Muscle of arm (tissue), 14 donors: ENCODE measurements at places on chromosomes 11 and 22. TPM values are rescaled to one million over a fixed set of nuclear protein-coding genes. Genes with fewer than 3 reads are reported as not detected.
A peak's percentile ranks its signal among the peaks of the same experiment; 100 is the strongest.

DNA sequence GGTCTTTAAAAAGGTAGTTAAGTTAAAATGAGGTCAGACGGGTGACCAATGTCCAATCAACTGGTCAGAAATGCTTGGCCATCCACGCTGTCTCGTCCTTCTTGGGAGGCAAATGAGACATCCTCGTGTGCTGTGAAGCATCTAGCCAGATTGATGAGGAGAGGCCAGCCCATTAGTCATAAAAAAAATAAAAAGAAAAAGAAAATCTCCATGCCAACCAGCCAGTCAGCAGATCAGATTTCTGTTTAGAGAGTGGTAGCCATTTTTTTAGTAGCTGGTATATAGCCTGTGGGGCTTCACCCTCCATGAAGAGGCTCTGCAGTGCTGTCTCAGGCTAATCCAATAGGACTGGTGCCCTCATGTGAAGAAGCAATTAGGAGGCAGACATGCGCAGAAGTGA, 343.1 kb upstream of the SYN3 start:
- no peak for DNase-seq

- DNase-seq: no peak
Measured at GRCh38 chr11:11806074-11806473, 35.7 kb upstream of the USP47 start.

DNA sequence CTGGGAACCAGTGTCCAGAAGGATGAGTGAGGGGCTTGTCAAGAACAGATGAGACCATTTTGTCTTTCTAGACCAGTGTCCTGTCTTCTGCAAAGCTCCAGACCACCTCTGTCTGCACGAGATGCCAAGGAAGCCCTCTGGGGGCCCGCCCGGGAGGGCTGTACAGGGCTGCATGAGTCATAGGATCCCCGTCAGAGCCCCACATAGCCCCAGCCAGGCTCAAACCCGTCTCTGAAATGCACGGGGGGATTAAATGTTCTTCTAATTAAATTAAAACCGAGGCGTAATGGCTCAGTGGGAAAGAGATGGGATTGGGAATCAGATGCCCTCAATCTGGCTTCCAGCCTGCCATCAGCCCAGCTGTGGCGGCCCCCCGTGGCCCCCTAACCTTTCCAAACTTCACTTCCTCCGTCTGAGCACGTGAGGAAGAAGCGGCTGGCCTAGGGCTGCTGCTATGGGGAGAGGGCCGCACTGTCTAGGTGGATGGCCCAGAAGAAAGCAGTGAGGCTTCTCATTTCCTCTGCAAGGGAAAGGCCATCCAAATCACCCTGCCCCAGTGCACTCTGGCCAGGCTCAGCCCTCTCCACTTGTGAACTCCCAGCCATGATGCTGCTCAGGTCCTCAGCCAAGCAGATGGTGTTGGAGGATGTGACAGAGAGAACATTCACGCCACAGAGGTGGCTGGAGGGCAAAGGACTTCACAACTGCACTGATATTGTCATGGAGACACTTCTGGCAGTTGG, 32.8 kb downstream of the KCNQ1OT1 start:
- no peak for DNase-seq

- no peak for DNase-seq
Measured at GRCh38 chr11:7520981-7521487, 7.2 kb downstream of the PPFIBP2 start.

DNA sequence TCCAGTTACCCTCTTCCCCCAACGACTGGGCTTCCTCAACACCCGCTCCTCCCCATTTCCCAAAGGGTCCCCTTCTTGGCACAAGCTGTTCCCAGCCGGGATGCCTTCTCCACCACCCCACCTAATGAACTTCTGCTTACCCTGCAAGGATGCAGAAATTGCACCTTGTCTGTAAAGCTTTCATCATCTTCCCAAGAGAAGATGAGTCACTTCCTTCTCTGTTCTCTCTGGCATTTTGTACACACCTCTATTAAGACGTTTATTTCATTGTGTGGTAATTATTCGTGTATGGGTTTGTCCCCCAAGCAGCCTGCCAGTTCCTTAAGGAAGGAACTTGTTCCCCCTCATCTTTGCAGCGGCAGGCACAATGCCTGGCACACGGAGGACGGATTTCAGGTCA, 351.1 kb downstream of the CADM1 start:
- DNase-seq: no peak

- DNase-seq: no peak
Measured at GRCh38 chr11:114183044-114183511, 113.1 kb upstream of the NNMT start.

GRCh38 chr11:121515335-121515671, 62.5 kb upstream of the SORL1-AS1 start:
- DNase-seq: no peak

- DNase-seq: no peak
Measured at GRCh38 chr11:101104716-101105115, 24.9 kb downstream of the PGR start.

DNA sequence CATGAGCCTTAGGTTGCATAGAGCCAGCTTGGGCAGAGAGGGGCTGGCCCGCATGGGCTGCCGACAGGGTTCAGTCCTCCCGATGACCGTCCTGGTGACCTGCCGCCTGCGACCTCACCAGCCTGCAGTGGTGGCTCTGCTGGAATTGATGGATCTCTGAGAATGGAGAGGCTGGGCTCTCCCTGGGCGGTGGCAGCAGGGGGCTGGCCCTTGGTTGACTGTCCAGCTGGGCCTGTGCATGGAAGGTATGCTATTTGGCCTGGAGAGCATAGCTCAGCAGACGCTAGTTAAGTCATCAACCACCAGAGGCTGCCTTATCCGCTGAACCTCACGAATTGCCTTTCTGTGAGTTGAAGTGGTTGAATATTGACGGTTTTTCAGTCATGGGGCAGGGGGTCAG, 19.7 kb downstream of the GRAMD4 start:
- DNase-seq: no peak

GRCh38 chr22:45831394-45831793, 145.6 kb downstream of the WNT7B start:
- DNase-seq: no peak

DNA sequence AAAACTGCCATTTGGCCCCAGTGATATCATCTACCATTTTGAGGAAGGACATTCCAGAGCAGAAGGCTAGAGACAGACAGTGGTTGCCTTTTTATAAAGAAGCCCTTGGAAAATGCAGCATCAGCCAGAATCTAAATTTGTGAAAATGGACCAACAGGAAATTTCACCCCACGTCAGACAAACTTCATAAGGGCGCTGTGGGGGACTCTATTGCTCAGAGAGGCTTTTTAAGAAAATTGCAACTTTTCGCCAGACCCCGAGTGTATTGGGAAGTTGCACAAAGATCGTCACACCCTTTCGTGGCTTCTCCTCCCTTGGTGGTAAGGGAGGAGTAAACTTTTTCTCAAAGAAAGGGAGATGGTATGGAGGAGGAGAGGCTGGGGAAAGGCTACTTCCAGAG, 12.3 kb upstream of the ALX4 start:
- DNase-seq: no peak

GRCh38 chr11:134561331-134561720, 149.3 kb upstream of the B3GAT1 start:
- no peak for DNase-seq

GRCh38 chr11:27926486-27926885, 181.5 kb downstream of the KIF18A start:
- DNase-seq: no peak

DNA sequence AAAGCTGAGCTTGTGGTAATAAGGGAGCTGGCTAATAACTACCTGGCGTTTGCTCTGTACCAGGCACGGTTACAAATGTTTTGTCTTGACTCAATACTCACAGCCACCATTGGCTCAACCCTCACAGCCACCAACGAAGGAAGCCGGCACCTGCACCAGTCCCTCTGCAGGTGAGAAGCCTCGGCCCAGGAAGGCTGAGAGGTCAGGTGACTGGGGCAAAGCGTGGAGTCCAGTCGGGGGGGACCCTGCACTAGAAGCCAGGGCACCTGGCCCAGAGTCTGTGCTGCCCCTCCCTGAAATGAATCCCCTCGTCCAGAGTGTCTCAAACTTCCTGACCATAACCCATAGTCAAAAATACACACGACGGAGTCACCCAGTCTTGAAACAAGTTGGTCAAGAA, 90.1 kb downstream of the PHF21B start:
- no peak for DNase-seq

DNA sequence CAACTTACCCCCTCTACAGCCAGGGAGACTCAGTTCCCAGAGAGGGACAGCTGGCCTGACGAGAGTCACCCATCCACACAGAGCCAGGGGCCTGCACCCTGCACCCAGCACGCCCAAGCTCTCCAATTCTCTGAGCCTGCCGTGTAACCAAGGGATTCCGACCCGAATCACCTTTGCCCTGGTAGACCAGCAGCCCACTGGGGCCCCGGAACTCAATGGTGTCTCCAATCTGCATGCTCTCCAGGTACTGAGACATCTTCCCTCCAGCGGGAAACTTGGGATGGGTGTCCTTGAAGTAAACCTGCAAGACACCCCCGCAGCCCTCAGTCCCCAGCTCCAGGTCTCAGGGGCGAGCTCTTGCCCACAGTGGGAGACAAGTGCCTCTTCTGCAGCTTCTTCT, 12.4 kb downstream of the ATP5MGL start:
- DNase-seq: no peak

GRCh38 chr11:124481365-124482323, 36.1 kb upstream of the OR8B8 start:
- peak; percentile 54 for DNase-seq

- peak; percentile 89 for DNase-seq
Measured at GRCh38 chr11:134120143-134120850, 51.4 kb downstream of the JAM3 start.

DNA sequence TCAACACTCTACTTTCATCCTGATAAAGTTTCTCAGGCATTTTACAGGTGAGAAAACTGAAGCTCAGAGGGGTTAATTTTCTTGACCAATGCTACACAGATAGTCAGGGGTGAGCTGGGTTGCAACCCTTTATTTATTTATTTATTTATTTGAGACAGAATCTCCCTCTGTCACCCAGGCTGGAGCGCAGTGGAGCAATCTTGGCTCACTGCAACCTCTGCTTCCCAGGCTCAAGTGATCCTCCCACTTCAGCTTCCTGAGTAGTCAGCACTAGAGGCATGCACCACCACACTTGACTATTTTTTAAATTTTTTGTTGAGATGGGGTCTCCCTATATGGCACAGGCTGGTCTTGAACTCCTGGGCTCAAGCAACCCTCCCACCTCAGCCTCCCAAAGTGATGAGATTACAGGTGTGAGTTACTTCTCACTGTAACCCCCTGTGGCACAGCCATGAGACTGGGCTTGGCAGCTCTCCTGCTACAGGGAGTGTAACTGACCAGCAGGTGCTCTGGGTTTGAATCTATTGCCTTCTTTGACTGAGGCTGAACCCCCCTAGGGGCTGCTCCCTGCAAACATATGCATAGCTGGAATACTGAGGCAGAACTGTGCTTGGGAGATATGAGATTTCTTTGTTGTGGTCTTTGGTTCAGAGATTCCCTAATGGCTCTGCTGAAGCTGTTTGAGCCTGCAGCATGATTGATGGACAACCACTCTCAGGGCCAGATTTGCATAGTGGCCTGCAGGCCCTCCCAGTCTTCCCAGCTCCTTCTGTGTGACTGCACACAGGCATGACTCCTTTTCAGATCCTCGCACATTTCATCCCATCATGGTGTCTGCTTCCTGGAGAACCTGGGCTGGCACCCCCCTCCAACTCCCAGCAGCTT, 6.1 kb downstream of the C11orf96 start:
- no peak for DNase-seq

- DNase-seq: no peak
Measured at GRCh38 chr22:25716637-25717036, 25.4 kb upstream of the MYO18B start.

DNA sequence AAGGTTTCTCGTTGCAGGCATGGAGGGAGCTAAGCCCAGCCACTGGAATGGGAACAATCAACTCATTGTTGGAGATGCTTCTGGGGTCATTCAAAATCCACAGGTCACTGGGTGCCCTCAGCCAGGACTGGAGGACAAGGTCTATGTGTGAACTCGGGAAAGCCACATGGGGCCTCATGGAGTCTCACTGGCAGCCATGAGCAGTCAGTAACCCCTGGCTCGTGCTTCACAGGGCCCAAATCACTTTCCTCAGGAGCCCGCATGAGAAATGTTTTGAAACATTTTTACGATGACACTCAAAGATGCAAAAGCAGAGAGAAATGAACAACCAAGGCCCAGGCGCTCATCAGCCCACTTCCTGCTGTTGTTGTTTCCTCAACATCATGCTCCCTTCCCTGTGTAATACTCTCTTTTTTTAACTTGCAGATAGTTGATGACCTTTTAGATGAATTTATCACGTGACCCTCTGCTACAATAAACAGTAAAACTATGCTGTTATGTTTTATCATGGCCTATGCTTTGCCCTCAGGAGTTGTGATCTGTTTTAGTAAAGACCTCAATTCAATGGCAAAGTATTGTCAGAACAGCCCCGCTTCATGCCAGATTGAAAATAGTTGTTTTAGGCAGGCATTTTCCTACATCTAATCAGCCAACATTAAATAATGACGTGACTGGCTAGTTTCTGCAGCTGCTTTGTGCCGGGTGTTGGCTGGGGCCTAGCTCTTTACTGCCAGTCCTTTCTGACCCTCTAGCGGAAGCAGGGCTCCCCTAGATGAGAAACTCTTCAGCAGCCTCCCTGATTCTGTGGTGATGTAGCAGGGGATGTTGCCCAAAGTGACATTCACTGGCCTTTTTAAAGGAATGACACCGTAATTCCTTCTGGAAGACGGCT, 39.7 kb downstream of the ADAMTS15 start:
- DNase-seq: no peak

DNA sequence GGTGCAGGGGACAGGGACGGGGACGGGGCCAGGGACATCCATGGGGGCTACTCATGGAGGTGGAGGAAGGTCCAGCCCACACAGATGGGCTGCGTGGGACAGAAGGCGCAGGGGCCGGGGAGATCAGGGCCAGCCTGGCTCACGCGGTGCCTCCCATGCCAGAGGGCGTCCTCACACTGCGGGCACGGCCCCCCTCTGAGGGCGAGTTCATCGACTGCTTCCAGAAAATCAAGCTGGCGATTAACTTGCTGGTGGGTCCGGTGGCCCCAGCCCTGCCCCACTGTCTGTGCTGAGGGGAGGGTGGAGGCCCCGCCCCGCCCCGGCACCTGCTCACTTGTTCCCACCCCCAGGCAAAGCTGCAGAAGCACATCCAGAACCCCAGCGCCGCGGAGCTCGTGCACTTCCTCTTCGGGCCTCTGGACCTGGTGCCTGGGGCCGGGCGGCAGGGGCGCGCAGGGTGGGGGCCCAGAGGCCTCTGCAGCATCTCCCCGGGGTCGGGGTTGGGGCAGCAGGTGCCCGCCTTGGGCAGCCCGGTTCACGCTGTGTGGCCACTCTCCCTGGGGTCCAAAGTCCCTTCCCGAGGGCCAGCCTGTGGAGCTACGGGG, 15.8 kb downstream of the EPS8L2 start:
- DNase-seq: no peak

MMP8 gene
- 0.17 TPM for polyA plus RNA-seq

ESAM gene
- not detected for polyA plus RNA-seq

TRIM29 gene
- 27.1 TPM for polyA plus RNA-seq

TBX10 gene
- polyA plus RNA-seq: not detected

SPCS2 gene
- polyA plus RNA-seq: 116 TPM

ATP6V1E1 gene
- polyA plus RNA-seq: 83.7 TPM

NOX4 gene
- 3.8 TPM for polyA plus RNA-seq

RASSF10 gene
- polyA plus RNA-seq: 0.11 TPM

EXT2 gene
- polyA plus RNA-seq: not detected

NAV2 gene
- 66.5 TPM for polyA plus RNA-seq

MRPL48 gene
- polyA plus RNA-seq: 33.8 TPM

LRRC55 gene
- 6.8 TPM for polyA plus RNA-seq

C11orf65 gene
- 0.57 TPM for polyA plus RNA-seq
